ENCODE measurements at places on chromosomes 1 and 21.

- H3K36me3 ChIP-seq, result peaks cover 10% of the 10 kb centered on the region
- H3K4me3 ChIP-seq, result no peak overlapping the region
- peaks cover 29% of the 10 kb centered on the region for H3K4me1 ChIP-seq
- H3K27ac ChIP-seq, result no peak overlapping the region
- peaks cover 13% of the 10 kb centered on the region for H3K27me3 ChIP-seq
- DNase-seq, result no peak
Observed at GRCh38 chr21:38777015-38777414, 28.7 kb upstream of the ETS2 start.

DNA sequence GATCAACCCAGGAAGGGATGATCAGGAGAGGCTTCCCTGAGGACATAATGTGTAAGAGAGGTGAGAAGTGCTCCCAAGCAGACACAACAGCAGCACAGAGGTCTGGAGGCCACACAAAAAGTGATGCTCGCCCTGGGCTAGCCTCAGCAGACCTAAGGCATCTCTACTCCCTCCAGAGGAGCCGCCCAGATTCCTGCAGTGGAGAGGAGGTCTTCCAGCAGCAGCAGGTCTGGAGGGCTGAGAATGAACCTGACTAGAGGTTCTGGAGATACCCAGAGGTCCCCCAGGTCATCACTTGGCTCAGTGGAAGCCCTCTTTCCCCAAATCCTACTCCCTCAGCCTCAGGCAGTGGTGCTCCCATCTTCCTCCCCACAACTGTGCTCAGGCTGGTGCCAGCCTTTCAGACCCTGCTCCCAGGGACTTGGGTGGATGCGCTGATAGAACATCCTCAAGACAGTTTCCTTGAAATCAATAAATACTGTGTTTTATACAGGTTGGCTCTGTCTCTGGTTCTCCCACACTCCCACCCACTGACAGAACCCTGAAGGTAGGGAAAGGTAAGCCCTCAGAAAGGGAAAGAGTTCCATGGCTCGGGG, 5.0 kb downstream of the GJB3 start:
- DNase-seq, result no peak
- peaks cover 4% of the 10 kb centered on the region for H3K4me1 ChIP-seq

GRCh38 chr1:172532700-172533512, at the start of gene SUCO:
SUCO (plus strand) TSS chr1:172533150; CDS start chr1:172533436, 286 bp downstream.
- peak within 1 kb of the TSS; percentile 98 for H3K4me3 ChIP-seq
- H3K4me1 ChIP-seq, result peaks cover 44% of the 10 kb centered on the region
- peak within 1 kb of the TSS; percentile 99 for H3K27ac ChIP-seq
- peaks cover 5% of the 10 kb centered on the region for H3K27me3 ChIP-seq
- DNase-seq, result peak; percentile 100

DNA sequence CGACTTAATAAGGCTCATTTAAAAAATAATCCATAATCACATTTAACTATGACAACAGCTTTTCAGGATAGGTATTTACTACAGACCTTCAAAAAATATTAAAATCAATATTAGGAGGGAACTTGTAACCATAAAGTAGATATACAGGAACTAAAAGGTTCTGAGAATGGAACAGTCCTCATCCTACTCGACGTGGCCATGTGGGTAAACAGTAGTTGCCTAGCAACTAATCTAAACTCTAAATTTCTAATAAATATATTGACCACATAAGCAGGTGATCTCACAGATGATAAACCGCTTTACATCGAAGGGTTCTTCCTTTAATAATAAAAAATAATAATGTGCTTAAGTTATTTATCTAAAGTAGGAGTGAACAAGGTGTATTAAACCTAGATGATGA, 7.9 kb downstream of the AKT3 start:
- no peak overlapping the region for H3K4me3 ChIP-seq
- H3K27me3 ChIP-seq, result no peaks in the 10 kb centered on the region
- H3K36me3 ChIP-seq, result peaks cover 3% of the 10 kb centered on the region
- H3K27ac ChIP-seq, result no peak overlapping the region
- H3K4me1 ChIP-seq, result peaks cover 22% of the 10 kb centered on the region

GRCh38 chr21:41817228-41817627, 50.4 kb upstream of the RIPK4 start:
- DNase-seq, result peak; percentile 51
- peaks cover 3% of the 10 kb centered on the region for H3K4me1 ChIP-seq
- no peaks in the 10 kb centered on the region for H3K27me3 ChIP-seq

DNA sequence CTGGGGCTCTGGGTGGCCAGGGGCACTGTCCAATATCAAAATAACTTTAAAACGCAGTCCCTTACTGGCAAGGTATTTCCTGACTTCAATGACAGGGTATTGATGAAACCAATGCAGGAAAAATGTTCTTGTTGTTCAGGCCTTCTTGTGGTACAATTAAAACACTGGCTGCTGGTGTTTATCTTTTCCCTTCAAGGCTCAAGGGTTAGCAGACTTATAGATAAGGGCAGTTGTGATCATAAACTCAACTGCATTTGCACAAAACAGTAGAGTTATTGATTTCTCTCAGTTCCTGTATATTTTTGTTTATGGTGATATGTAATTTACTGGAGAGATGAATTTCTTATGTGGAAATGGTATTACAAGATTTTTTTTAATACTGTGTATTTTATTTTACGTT, 2.7 kb upstream of the CD84 start:
- H3K4me3 ChIP-seq, result no peak overlapping the region
- H3K27ac ChIP-seq, result no peak overlapping the region
- no peak for DNase-seq
- peaks cover 42% of the 10 kb centered on the region for H3K4me1 ChIP-seq
- H3K27me3 ChIP-seq, result no peaks in the 10 kb centered on the region

DNA sequence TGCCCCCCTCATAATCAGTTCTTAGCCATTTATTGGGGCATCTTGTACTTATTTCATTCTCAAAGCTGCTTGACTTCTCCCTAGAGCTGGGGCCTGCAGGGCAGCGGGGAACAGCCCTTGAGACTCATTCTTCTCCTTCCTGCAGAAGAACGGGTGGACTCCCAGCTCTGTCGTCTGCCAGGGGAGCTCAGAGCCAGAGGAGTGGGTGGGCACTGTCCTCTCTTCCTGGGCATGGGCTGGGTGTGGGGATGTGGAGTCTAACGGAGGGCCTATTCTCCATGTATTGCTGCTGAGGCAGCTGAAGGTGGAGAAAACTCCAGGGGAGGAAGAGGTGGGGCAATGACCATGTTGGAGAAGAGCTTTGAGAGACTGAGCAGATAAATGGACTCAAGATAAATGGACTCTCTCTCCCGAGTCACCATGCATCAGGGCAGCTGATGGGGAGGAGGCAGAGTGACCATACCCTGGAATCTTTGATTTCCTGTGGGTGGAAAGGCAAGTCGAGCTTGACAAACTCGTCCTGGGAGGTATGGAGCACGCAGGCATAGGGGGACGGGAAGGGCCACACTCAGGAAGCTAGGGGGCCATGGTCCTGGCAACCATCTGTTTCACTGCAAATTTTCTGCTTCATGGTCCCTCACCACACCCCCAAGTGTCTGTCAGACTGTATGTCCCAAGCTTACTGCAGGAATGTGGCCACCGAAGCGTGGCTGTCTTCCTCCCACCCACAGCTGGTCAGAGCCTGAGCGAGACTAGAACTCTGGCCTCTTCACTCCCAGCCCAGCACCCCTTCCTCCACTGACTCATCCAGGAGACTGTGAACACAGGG, 56.9 kb upstream of the ATP2B4 start:
- H3K27me3 ChIP-seq, result peaks cover 39% of the 10 kb centered on the region
- no peaks in the 10 kb centered on the region for H3K4me1 ChIP-seq
- no peak for DNase-seq
- no peak overlapping the region for H3K27ac ChIP-seq

GRCh38 chr1:26409191-26409807, 1.3 kb upstream of the LIN28A start:
- H3K27me3 ChIP-seq, result peaks cover 67% of the 10 kb centered on the region
- H3K4me1 ChIP-seq, result peaks cover 18% of the 10 kb centered on the region
- H3K27ac ChIP-seq, result peak overlapping the region; percentile 3
- peak overlapping the region; percentile 22 for H3K4me3 ChIP-seq

- H3K27me3 ChIP-seq, result peaks cover 10% of the 10 kb centered on the region
- no peaks in the 10 kb centered on the region for H3K4me1 ChIP-seq
- H3K4me3 ChIP-seq, result no peak overlapping the region
- H3K27ac ChIP-seq, result no peak overlapping the region
- DNase-seq, result no peak
- H3K36me3 ChIP-seq, result no peaks in the 10 kb centered on the region
Observed at GRCh38 chr1:66681686-66682085, 70.6 kb upstream of the DYNLT5 start.

DNA sequence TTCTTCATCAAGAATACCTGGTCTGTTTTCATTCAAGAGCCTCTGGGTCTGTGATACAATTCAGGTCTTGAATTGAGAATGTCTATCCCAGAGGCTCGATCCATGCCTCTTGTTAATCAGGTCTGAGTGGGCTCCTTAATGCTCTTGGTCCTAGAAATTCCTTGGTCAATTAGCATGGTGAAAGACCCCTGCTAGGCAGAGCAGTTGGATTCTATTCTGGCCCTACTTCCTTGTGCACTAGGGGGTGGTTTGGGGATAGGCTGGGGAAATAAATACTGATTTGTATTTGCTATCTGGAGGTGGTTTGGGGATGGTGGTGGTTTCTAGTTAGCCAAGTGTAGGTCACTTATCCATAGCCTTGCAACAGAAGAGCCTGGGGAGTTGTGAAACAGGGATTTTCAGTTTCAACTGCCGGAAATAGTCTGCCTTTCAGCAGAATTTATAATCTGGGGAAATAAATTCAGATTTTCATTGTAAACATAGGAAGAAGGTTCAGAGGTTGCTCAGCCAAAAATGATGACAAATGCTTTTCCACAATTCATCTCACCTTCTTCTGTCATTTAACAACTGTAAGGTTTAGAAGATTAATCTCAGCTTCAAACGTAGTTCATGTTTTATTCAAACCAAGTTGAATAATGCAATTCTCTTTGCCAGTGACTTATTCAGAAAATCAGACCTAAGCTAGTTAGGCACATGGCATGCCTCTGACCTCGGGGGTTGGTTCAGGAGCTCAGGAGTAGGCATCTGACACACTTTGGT, 22.2 kb upstream of the SCAF4 start:
- no peak for DNase-seq
- H3K36me3 ChIP-seq, result no peaks in the 10 kb centered on the region
- H3K27me3 ChIP-seq, result peaks cover 4% of the 10 kb centered on the region
- H3K27ac ChIP-seq, result no peak overlapping the region
- no peaks in the 10 kb centered on the region for H3K4me1 ChIP-seq
- no peak overlapping the region for H3K4me3 ChIP-seq

DNA sequence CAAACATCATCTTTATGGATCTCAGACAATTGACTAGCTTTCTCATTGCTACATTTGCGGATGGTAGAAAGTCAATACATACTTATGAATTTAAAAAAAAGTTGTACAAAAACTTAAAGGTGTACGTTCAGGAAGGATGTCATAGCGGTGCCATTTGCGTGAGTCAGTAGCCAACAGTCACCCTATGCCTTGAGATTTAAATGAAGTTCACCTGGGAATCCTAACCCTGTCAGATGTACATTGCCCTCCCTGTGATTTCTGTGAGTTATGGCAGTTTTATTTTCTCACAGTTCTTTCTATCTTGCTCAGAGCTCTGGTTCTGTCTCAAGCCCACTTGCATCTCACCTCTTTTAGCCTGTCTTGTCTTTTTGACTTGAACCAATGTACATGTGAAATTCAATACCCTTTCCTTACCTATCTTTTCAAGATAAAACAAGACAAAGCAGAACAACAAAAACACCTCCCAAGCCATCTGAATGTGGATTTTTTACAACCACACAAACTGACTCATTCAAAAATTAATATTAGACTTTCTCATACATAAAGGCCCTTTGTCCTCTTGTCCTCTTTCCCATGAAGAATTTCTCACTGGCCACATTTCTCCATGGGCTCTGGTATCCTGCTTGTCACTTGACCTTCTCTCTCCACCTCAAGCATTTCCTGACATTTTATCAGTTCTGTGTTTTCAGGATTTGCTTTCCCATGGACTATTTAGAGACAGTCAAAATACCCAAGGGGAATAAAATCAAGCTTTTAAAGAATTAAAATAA, 25.3 kb upstream of the ZNF697 start:
- DNase-seq, result no peak
- peaks cover 43% of the 10 kb centered on the region for H3K27me3 ChIP-seq

GRCh38 chr1:100087396-100087795, 45.3 kb downstream of the SASS6 start:
- no peak for DNase-seq
- no peaks in the 10 kb centered on the region for H3K4me1 ChIP-seq
- H3K27ac ChIP-seq, result peak overlapping the region; percentile 24
- H3K27me3 ChIP-seq, result no peaks in the 10 kb centered on the region

- no peaks in the 10 kb centered on the region for H3K4me1 ChIP-seq
- peaks cover 21% of the 10 kb centered on the region for H3K27me3 ChIP-seq
- H3K36me3 ChIP-seq, result no peaks in the 10 kb centered on the region
- no peak overlapping the region for H3K27ac ChIP-seq
- no peak for DNase-seq
Observed at GRCh38 chr21:38646213-38646837, 148.0 kb upstream of the ERG start.

Data from activated naive CD4-positive, alpha-beta T cell treated with anti-CD3 and anti-CD28 coated beads, Interleukin-2, amount 10 ng/mL, durations not matched to agents 7 days and 5 days (primary cell).